Stimulated activated CD8-positive, alpha-beta memory T cell treated with anti-CD3 and anti-CD28 coated beads, Interleukin-15, amount 100 ng/mL, for 1 hour (primary cell): ENCODE measurements at places on chromosomes 5 and 9.

GRCh38 chr9:78188594-78188993, 47.3 kb upstream of the CEP78 start:
- DNase-seq: no peak

DNA sequence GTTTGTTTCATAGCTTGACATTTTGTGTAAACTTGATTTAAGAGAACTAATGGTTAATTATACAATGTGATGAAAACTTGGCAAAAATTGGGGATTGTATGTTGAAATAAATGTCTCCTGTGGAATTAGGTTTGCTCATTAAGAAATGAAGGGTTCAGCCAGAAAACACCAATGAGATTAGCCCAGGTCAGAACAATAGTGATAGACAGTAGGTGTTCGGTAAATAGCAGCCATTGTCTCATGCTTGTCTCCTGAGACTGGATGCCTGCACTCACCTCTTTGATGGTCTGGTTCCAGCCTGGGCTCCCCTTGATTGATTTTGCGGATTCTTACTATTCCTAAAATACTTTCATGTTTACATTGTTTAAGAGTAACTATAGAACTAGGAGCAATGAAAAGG, 135.5 kb downstream of the FBN2 start:
- DNase-seq: no peak

- no peak for DNase-seq
These were observed 3.1 kb downstream of the MRPS2 start for GRCh38 chr9:135503371-135504261.

DNA sequence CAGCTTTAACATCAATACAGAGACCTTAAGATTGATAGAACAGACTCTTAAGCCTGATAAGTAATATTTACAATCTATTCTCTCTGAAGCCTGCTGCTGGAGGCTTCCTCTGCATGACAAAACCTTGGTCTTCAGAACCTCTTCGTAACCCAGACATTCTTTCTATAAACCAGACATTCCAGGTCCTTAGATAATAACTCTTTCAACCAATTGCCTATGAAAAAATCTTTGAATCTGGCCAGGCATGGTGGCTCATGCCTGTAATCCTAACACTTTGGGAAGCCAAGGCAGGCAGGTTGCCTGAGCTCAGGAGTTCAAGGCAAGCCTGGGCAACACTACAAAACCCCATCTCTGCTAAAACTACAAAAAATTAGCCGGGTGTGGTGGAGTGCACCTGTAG, 327.8 kb downstream of the ENC1 start:
- no peak for DNase-seq

- DNase-seq: no peak
These were observed 192.9 kb downstream of the CRB2 start for GRCh38 chr9:123548741-123549545.

DNA sequence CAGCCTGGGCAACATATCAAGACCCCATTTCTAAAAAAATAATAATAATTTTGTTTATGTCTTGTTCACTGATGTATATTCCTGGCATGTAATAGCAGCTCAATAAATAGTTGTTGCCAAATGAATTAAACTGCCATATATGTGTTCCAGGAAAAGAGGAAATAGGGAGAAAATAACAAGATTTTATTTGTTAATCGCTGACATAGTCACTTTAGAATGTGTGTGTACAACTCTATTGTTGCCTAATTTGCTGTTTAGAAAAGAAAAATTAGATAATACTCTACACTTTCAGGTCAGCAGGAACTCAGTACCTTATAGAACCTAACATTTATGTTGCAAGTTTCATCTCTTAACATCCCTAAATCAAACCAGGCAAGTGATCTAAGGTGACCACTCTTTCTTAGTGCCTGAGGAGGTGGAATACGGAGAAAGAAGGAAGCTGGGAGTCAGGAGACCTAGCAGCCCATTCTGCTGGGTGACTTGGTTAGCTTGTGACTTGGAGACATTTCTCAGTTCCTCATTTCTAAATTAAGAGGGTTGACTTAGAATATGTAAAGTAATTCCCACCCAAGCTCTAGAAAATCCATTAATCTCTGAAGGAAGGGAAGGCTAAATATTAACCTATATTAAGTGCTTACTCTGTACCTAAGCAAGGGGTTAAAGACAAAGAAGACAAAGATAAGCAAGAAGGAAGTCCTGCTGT, 110.3 kb upstream of the IQGAP2 start:
- no peak for DNase-seq

GRCh38 chr9:35520364-35520710, 30.4 kb downstream of the RUSC2 start:
- no peak for DNase-seq

DNA sequence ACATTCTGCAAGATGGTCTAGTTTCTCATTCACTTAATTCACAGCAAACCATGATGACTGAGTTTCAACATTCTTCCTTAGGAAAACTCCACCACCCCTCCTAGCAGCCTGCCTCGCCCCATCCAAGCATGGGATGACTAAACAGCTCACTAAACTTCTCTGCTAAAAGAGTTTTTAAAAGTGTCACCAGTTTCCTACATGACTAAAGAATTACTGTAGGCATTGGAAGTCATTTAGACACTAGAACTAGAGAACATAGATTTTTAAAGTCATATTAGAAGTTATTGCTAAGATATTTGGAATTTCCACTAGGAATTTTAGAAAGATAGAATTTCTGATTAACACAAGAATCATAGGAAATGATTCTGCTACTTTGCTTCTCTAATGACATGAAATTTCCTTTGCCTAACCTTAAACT, 5.5 kb upstream of the ESM1 start:
- DNase-seq: no peak

GRCh38 chr5:173035904-173036707, 20.0 kb upstream of the CREBRF start:
- no peak for DNase-seq

- no peak for DNase-seq
These were observed 62.5 kb upstream of the PLPP1 start for GRCh38 chr5:55597014-55597981.

DNA sequence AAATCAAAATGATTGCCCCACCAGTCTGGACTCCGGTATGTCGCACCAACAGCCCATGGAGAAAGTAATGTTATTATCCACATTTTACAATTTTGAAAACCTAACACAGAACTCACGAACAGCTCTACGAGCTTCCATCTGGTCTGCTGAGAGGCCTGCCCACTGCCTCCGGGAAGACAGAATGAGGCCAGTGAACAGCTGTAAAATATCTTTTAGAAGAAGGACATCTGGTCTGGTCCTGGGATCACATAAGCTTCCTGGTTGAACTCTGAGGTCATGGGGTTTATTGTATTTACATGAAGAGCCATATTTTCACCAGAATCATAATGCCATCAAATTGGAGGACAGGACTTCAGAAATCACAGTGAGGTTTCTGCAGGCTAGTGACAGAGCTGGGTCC, 89.0 kb downstream of the FRMD3 start:
- DNase-seq: no peak

DNA sequence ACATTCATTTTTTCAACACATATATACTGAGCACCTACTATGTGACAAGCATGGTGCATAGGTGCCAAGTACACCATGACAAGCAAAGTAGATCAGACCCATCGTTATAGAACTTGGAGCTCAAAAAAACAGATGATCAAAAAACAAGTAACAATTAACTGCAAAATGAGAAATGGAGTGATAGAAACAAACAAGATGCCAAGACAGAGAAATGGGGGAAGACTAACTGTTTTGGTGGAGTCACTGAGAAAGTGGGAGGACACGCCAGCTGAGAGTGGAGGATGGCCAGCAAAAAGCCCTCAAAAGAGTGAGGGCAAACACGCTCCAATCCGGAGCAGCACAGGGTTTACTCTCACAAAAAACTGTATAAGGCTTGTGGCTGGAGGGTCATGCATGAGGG, 50.6 kb downstream of the TTC39B start:
- DNase-seq: no peak

DNA sequence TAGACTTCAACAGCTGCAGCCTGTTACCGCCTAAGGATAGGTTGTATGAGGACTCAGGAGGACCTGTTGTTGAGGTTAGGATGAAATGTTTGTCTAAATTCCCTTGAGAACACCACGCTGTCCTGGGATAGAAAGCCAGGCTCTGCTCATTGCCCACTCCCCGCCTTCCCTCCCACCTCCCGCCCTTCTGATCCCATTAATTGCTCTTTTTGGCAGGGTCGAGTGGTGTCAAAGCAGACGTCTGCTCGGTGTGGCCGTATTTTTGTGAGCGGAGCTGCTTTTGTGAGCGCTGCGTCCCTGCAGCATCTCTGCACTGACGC, 62.3 kb downstream of the SPATA31C2 start:
- DNase-seq: no peak

GRCh38 chr5:98994611-98995010, 65.8 kb upstream of the CHD1 start:
- no peak for DNase-seq

DNA sequence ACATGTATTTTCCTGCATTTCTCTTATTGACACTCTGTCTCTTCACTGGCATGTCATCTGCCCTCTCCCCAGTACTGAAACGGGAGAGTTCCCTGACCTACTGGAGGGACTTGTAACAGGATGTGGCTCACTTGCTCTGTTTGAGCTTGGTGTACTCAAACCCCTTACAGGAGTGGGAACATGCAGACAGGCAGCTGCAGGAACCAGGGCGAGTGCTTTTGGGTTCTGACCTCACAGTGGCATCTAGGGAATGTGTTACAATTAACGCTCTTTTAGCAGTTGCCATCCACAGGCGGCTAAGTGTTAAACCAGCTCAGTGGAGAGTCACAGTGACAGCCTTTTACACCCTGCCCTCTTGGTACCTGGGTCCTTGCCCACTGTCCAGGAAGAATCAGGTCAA, 300.3 kb upstream of the GRAMD2B start:
- DNase-seq: no peak

GRCh38 chr5:124604419-124604818, 142.0 kb downstream of the ZNF608 start:
- no peak for DNase-seq

GRCh38 chr5:57696389-57696769, 213.8 kb upstream of the ACTBL2 start:
- no peak for DNase-seq

DNA sequence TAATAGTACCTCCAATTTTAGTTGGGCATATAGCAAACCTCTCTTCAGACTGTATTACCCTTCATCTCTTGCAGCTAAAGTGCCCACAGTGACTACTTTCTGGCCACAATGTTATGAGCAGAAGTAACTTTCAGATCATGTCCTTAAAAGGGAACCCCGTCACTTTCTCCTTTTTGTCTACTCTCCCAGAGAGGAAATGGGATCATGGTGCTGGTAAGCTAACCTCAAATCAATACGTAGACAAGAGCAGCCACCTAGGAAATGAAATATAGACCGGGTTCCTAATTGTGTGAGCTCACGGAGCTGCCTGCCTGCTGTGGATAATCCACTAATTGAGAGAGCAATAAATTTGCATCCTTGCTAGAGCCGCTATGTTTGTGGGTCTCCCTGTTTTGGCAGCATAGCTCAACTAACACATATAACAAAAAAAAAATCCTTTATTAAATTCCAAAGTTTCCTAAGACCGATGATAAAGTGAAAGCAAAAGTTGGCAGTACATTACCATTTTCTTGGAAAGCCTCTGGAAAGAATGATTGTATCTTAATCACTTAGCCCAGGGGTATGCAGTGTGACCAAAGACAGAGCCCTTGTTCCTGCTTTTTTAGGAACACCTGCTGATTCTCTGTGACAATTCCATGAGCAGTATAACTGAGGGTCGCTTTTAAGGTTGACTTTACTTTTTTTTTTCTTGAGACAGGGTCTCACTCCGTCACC, 5.6 kb upstream of the IL7R start:
- DNase-seq: no peak

GRCh38 chr9:36959681-36960574, 74.1 kb downstream of the PAX5 start:
- no peak for DNase-seq

DNA sequence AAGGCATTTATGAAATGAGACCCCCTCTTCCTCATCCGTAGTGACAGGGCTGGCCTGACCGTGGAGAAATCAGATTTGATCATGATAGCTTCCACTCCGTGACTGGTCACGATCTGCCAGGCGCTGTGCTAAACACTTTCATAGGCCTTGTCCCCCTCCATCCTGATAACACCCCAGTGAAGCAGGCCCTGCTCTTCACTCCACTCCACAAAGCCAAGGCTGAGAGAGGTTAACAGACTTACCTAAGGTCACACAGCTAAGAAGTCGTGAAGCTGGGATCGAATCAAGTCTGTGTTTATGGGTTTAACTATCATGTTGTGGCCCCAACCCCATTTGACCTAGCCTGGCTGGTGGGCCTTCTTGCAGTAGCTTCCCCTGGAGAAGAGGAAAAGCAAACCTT, 53.3 kb upstream of the IL17B start:
- DNase-seq: no peak

DNA sequence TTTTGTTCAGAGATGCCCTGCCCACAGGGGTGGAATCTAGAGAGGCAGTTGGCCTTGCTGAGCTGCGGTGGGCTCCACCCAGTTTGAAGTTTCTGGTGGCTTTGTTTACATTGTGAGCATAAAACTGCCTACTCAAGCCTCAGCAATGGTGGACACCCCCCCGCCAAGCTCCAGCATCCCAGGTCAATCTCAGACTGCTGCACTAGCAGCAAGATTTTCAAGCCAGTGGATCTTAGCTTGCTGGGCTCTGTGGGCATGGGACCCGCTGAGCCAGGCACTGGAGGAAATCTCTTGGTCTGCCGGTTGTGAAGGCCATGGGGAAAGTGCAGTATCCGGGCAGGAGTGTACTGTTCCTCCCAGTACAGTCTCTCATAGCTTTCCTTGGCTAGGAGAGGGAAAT, 55.5 kb downstream of the MINAR2 start:
- no peak for DNase-seq

DNA sequence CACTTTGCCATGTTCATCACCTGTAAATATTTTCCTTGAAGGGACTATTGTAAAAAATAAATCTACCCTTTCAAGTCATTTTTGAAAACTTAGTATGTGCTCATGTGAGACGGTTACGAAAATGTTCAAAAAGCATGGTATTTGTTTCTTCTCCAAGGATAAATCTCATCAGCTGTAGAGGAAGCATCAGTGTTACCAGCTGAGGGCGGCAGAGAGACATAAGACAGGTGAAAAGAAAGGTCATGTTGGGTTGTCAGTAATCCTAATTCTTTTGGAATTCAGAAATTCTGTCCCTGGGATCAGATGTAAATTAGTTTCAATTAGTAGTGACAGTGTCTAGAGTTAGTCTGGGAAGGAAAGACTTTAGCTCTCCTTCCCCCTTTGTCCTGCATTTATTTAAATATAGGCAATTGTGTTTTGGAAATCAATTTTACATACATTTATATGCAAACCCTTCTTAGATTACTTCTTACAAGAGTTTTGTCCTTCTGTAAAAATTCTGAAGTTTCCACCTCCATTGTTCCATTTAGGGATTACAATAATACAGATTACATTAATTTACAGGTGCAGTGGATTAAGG, 791.9 kb upstream of the CDH6 start:
- DNase-seq: no peak

DNA sequence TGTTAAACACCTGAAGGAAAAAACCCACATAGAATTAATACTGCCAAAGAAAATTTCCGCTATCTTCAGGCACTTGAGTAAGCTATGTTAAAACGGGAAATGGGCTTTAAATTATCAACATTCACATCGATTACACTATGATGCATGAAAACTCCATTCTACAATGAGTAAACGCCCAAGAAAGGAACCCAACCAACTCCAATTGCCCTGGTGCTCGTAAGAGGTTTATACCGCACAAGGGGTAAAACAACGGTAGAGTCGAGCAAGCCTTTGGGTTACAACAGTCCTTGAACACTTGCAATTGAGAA, 1.0 kb downstream of the AGTPBP1 start:
- no peak for DNase-seq

- DNase-seq: no peak
These were observed 177.8 kb upstream of the ZNF462 start for GRCh38 chr9:106684940-106685695.

GRCh38 chr9:19985081-19985480, 196.2 kb upstream of the SLC24A2 start:
- DNase-seq: no peak

GRCh38 chr9:4743131-4743875, 2.3 kb upstream of the AK3 start:
- no peak for DNase-seq
